ENCODE measurements at places on chromosomes 1 and 21.

DNA sequence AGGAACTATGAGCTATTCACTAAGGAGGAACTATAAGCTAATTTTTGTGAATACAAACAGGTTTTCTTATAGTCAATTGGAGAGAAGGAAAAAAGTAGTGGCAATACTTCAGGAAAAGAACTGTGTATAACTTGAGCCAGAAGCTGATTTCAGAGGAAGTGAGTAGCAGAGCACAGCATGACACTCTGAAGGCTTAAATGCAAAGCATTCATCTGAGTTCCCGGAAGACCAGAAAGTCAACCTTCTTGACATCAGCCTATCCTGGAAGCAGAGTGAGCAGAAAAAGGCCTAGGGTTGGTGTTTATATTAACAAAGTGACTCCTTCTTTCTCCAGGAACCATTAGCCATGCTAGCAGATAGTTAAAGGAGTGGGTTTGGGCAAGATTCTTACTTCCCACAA is 545.2 kb downstream of the MRPL39 start:
- DNase-seq, result no peak

- no peak for DNase-seq
These were observed 35.4 kb downstream of the PLPP3 start for GRCh38 chr1:56543783-56544612.

DNA sequence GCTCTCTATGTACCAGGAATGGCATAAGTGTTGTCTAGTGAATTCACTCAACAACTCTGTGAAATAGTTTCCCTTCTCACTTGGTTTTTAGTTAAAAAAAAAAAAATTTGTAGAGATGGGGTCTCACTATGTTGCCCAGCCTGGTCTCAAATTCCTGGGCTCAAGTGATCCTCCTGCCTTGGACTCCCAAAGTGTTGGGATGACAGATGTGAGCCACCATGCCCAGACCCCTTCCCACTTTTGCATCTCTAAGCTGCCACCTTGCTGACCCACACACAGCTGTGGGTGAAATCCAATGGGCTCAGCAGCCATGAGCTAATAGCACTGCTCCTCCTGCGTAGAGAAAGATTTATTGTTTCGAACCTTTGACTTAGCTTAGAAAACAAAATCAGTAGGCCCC is 33.5 kb downstream of the NEK2 start:
- no peak for DNase-seq

- DNase-seq, result no peak
These were observed 3.4 kb downstream of the RUNX1 start for GRCh38 chr21:35045542-35046262.

- no peak for DNase-seq
These were observed 11.2 kb downstream of the TMEM9 start for GRCh38 chr1:201142849-201143725.

All from NCI-H510A treated with DMSO at 0.1 percent for 48 hours (cell line).